ENCODE measurements at places on chromosomes 12 and 14. TPM values are rescaled to one million over a fixed set of nuclear protein-coding genes. Genes with fewer than 3 reads are reported as not detected.

RESF1 gene
- total RNA-seq = 59.1 TPM

RAD9B gene
- 1.2 TPM for total RNA-seq

CLEC6A gene
- not detected for total RNA-seq

LRRIQ1 gene
- 6.5 TPM for total RNA-seq

DNA sequence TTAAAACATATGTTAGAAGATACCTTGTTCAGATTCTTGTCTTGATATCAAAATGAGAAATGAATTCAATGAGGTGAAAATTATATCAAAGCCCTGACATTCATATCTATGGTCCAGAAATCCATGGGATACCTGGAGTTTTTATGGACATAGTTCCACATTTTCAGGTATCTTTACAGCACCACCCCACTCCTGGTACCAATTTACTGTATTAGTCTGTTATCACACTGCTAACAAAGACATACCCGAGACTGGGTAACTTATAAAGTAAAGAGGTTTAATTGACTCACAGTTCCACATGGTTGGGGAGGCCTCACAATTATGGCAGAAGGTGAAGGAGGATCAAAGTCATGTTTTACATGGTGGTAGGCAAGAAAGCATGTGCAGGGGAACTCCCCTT, 361.5 kb downstream of the PRKD1 start:
- no peak for DNase-seq

GRCh38 chr12:44317651-44318126, 481.8 kb downstream of the TMEM117 start:
- DNase-seq = no peak

- DNase-seq = no peak
Measured at GRCh38 chr14:104682107-104682593, 7.3 kb upstream of the INF2 start.

DNA sequence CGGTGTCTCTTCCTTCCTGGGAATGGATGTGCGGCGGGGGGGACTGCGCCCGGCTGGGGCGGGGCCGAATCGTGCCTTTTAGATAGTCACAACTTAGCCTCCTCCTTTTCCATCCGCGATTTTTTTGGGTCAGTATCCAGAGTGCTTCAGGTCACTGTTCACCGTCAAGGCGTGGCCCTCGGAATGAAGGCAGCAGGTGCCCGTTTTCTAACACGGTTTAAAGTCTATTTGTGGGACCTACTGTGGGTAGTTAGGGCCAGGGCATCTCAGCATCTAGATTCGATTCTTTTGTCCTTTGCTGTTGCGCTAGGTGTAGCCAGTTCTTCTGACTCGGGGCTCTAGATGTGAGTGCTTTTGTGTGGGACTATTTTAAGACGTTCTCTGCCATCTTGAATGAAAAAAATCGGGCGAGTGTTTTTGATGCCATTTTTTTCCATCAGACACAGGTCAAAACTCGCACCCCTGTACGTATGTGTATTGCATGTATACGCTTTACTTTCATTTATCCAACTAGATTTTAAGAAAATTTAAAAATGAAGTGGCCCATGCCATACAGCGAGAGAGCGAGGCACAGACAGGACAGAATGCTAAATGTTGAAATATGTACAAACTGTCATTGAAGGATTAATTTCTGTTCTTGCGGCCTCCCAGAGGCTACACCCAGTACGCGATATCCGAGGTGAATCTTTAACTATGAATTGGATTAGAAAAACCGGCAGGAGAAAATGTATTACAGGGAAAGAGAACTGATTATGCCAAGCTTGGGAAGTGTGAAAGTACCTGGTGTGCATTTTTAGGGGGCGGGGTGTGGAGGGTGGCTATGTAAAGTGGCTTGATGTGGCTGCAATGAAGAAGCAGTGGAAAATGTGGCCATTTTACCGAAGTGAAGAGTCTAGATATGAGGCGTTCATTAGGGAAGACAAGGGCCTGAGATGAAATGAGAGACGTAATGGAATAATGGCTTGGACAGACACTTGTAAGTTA, 835 bp downstream of the VEZT start:
- DNase-seq = no peak

- no peak for DNase-seq
Measured at GRCh38 chr12:30197392-30198057, 413.8 kb upstream of the TMTC1 start.

DNA sequence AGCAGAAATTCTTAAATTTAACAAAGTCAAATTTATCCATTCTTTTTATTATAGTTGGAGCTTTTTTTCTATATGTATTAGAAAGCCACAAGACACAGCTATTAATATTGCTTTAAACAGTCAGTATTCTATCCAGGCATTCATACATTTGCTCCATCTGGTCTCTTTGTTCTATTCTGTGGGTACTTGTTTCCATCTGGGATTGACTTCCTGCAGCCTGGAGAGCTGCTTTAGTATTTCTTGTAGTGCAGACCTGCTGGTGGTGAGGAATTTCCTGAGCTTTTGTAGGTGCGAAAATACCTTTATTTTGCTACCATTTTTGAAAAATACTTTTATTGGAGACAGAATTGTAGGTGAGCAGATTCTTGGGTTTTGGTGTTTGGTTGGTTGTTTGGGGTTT, 29.0 kb downstream of the CCDC60 start:
- DNase-seq = no peak

DNA sequence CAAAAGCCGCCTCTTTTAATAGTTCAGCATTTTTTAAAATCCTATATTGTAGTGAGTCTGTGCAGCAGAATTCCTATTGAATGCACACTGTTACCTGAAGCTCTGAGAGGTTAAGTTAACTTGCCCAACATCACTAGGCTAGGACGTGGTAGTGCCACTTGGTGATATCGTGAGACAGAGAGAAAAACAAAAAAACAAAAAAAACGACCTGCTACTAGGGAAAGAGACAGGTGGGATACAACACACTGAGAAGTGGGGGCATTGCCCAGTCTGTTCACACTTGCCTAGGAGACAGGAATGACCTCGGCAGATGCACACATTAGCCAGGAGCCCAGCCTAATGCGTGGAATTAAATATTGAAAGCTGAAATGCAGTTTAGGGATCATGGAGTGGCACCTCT, 129.7 kb upstream of the CCND2 start:
- DNase-seq = no peak

Data from frontal cortex (tissue), 4 donors.